ENCODE measurements at places on chromosomes 1 and 21.

GRCh38 chr21:40016667-40017066, 149.4 kb downstream of the PCP4 start:
- no peak for DNase-seq

GRCh38 chr1:13543451-13544220, 29.8 kb upstream of the LRRC38 start:
- DNase-seq: peak; percentile 13

DNA sequence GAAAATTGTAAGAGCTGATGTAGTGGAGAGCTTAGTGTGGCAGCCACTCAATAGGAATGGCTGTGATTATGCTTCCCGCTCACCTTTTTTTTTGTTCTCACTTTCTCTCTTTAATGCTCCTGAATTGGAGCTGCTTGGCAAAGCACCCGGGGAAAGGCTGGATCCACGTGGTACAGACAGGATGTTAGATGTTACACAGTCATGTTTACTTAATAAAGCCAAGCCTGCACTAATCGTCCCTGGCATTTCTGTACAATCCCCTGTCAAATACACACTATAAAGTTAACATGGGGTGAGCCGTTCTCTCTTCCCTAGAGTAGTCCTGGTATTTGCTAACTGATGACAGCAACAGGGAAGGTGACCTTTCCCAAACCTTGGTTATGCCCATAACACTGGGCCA, 187.8 kb downstream of the ZSCAN20 start:
- DNase-seq: no peak

- no peak for DNase-seq
These were observed 68.4 kb upstream of the DPYD start for GRCh38 chr1:97989094-97989680.

DNA sequence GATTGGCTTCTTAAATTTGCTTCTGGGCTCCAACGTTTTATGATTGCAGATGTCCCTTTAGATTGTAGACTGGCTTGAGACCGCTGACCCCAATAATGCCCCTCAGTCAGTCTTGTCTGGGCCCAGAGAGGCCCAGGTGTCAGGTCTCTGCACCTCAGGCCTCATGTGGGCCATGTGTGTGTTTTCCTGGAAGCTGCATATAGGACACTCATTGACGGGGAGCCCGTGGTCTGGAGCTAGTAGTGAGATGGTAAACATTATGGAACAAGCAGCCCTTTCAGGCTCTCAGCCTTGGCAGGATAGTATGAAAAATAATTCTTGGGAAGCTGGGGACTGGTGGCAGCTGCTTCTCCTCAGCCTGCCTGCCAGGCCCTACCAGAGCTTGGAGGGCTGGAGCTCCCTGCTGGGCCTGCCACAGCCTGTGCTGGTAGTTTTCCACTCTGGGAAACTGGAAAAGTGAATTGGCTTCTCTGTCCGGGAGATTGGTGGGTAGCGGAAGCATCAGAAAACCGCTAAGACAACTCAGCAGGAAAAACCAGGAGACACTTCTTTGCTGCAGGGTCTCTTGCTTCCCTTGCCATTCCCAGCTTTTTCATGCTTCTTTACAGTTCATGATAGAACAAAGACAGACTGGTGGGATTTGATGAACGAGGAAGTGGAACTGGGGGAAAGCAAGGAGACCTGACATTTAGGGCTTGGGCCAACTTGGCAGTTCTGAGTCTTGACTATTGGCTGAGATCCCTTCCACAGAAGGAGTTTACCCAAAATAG, 57.8 kb upstream of the HSD17B7 start:
- no peak for DNase-seq

- no peak for DNase-seq
These were observed 558.6 kb upstream of the ADGRL2 start for GRCh38 chr1:81242103-81242502.

DNA sequence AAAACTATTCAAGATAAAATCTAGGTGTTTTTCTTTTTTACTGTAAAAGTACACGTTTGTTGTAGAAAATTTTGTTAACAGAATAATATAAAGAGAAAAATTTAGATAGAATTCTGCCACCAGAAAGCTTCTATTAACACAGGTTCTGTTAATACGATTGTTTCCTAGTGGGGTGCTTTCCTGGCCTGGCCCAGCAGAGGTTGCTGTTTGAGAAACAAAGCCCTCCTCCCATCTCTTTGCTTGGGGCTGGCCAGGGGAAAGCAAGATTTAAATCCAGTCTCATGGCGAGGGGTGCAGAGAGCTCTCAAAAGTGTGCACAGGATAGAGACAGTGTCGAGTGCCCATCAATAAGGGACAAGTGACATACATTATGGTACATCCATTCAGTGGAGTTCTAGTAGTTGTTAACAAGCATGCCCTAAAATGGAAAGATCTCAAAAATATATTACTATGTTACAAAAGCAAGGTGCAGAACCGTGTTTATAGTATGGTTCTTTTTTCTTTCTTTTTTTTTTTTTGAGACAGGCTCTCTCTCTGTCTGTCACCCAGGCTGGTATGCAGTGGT, 14.6 kb upstream of the ACBD3 start:
- peak; percentile 60 for DNase-seq

- DNase-seq: no peak
These were observed 452.4 kb downstream of the PTPRU start for GRCh38 chr1:29688471-29689365.

- no peak for DNase-seq
These were observed 48.9 kb downstream of the TMEM53 start for GRCh38 chr1:44625348-44625747.

- peak; percentile 46 for DNase-seq
These were observed 579 bp upstream of the SLC19A1 start for GRCh38 chr21:45542667-45543370.

GRCh38 chr1:231828182-231828920, 201.8 kb downstream of the DISC1 start:
- DNase-seq: no peak

Data from WTC11 (cell line).